ENCODE measurements at places on chromosomes 7 and 10.

GRCh38 chr10:91683975-91684374 lies 51.1 kb upstream of the PPP1R3C start:
- DNase-seq: no peak

- no peak for DNase-seq
Measured at GRCh38 chr7:87339373-87339897, 6.0 kb upstream of the CROT start.

DNA sequence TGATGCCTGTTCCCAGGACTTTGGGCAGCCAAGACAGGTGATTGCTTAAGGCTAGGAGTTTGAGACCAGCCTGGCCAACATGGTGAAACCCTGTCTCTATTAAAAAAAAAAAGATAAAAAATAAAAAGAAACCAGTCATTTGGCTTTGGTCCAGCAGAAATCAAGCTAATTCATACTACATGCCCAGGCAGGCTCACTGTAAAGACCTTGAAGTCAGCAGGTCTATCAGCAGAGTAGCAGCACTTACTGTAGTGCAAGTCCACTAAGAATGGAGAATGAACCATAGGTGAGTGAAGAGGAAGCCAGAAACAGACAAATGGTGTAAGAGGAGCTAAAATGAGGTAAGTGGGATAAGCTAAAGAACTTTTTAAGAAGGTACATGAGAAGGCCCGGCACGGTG lies 24.7 kb downstream of the PSPH start:
- DNase-seq: no peak

GRCh38 chr10:70940834-70941568 lies 52.6 kb upstream of the PCBD1 start:
- DNase-seq: no peak

GRCh38 chr10:101489355-101489754 lies 98.7 kb downstream of the POLL start:
- no peak for DNase-seq

GRCh38 chr7:100602889-100603725 lies 944 bp downstream of the PCOLCE start:
- no peak for DNase-seq

DNA sequence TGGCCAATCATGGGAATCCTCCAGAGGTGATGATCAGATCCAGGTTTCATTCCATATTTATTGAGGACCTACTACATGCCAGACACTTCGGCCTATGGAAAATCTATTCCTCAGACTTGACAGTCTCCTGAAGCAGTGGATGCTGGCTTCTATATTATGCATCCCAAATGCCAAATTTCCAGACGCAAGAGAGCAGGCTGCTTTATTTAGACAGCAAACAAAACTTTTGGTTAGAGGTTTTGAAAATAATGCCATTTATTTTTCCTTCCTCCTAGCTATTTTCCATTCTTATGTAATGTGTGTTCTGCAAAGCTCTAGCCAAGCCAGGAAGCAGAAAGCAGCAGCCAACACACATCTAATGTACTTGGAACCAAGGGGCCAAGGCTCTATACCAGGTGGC lies 330.8 kb downstream of the GPAM start:
- DNase-seq: no peak

GRCh38 chr7:18755793-18756192 lies 260.2 kb downstream of the HDAC9 start:
- DNase-seq: no peak

GRCh38 chr7:15967551-15967950 lies 281.1 kb upstream of the MEOX2 start:
- DNase-seq: no peak

- no peak for DNase-seq
Measured at GRCh38 chr7:102933763-102934162, 21.0 kb downstream of the LRRC17 start.

DNA sequence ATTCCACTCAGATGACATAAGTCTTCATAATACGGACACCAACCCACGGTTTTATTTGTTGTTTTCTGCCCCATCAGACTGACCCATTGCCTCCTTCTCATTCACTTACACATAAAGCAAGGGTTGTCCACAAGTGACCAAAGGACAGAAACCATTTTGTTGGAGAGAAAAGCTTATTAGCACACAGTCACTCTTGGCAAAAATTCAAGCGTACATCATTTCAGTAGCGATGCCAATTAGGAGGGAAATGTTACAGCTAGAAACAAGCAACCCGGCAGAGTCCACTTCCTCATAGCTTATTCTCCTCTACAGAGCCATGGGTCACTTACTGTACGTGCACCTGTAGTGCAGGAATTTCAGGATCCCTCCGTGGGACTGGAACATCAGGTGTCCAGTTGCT lies 23.0 kb downstream of the ABLIM1 start:
- DNase-seq: no peak

DNA sequence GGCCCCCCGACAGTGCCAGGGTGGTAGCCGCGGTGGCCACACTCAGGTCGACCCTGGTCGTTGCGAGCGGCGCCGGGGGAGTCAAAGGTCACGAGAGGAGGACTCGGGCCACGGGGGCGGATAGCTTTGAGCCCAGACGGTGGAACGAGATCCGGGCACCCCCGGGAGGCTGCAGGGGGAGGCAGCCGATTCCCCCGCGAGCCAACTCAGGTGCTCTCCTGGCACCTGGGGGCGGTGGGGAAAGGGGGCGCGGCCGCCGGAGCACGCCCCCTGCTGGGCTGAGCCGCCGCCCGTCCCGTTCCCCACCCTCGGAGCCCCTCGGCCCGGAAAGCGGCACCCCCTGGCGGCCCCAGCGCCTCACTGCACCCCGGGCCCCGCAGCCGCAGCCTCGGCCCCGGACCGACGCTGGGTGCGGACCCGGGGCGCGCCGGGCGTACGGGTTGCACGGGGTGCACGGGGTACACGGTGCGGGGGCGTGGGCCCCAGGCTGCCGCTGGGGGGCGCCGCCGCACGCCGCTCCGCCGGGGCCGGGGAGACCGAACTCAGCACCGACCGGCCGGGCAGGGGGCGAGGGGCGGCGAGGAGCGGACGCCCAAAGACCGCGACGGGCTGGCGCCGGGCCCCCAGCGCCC lies 521 bp upstream of the NYAP1 start:
- peak; percentile 71 for DNase-seq

- no peak for DNase-seq
Measured at GRCh38 chr10:128866551-128866950, 600.5 kb upstream of the MGMT start.

DNA sequence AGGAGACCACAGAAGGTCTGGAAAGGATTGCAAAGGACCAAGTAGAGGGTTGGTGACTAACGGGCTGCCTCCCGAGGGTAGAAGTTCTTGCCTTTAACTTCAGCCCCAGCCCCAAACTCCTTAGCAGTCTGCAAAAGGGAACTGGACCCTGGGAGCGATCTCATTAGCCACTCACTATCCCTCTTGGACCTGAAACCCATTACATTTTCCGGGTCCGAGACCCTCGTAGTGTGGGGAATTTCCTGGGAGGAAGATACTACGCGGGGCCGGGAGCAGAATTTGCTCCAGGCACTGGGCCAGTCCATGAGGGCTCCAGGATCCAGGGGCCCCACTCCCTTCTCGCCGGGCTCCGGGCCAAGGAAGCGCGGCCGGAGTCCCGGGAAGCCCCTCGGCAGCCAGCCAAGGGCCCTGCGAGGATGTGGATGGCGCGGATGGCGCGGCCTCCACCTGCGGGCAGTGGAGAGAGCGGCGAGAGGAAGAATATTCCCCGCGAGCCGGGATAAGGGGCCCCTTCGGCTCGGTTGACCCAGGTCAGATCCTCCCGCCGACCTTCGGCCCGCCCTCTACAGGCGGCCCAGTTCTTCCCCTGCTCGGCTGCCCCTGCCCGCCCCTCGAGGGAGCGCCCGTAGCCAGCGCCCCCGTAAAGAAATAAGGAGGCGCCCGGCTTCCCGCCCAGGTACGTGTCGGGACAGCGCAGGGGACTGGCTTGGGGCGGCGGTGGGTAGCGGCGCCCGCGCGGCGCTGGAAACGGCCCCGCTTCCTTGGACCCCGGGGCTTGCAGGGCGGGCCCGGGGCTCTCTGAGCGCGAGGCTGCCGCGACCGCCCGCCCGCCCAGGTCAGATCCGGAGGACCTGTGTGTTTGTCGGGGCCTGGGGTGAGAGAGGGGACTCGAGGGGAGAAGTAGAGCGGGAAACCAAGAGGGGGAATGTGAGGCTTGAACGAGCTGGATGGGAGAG lies at the start of gene MYO3A:
Gene MYO3A, plus strand, starts transcription at position 577 of the 956 bp plus-strand sequence. CDS start 17,882 bp downstream, outside the sequence.
- no peak for DNase-seq

GRCh38 chr7:95473276-95473985 lies 12.3 kb upstream of the ASB4 start:
- DNase-seq: no peak

GRCh38 chr10:74052994-74053393 lies 55.1 kb downstream of the VCL start:
- no peak for DNase-seq

DNA sequence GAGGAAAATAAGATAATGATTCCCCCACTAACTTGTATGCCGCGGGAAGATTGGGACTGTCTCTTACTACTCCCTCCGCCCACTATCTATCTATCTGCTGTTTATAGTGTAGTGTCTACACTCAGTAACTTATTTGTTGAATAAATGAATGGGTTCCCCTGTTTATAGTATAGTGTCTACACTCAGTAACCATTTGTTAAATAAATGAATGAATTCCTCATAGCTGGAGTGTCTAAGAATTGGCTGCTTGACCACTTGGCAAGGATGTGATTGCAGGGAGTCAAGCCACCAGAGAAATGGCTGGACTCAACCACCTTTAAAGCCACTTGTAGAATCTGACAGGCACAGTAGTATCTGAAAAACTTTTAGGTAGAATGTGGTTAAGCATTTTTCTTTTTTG lies 147.1 kb downstream of the TRIL start:
- DNase-seq: no peak

DNA sequence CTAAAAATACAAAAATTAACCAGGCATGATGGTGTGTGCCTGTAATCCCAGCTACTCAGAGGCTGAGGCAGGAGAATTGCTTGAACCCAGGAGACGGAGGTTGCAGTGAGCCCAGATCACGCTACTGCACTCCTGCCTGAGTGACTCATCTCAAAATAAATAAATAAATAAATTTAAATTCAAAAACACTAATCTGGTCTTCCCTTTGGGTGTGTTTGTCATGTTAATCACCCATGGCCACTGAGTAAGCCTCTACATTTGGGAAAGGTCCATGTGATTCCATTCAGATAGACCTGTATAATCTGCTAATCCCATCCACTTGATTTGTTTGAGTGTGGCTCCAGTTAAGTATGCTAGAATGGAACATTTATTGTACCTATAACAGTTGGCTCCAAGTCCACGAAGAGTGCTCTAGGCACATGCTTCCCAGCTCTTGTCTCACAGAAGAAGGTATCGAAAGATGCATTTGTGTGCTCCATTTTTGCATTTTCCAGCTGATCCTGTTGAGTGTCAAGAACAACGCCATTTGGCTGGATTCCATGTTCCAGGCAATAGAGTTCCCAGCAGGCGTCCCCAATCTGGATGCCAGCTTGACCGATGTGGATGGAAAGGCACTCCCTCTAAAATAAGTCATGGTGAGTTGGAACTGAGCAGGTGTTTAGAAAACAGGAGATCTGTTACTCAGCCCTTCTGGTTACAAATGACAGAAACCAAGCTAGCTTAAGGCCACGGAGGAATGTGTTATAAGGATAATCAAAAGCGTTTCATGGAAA lies 4.0 kb downstream of the TUBAL3 start:
- DNase-seq: no peak

DNA sequence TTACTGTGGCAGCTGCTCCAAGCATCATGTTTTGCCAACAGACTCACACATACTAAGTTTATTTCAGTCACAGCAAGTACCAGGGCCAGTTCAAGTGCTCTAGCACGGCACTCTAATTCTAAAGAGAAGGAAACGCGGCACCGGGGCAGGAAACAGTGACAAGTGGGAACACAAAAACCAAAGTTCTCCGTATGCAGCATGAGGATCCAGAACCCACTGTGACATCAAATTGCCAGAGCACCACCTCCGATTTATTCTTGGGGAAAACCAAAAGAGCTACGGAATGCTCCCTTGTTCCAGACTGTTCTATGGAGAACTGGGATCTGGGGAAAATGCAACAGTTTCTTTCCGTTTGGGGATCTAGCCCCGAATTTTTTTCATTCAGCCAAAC lies 448 bp upstream of the PTER start:
- no peak for DNase-seq

DNA sequence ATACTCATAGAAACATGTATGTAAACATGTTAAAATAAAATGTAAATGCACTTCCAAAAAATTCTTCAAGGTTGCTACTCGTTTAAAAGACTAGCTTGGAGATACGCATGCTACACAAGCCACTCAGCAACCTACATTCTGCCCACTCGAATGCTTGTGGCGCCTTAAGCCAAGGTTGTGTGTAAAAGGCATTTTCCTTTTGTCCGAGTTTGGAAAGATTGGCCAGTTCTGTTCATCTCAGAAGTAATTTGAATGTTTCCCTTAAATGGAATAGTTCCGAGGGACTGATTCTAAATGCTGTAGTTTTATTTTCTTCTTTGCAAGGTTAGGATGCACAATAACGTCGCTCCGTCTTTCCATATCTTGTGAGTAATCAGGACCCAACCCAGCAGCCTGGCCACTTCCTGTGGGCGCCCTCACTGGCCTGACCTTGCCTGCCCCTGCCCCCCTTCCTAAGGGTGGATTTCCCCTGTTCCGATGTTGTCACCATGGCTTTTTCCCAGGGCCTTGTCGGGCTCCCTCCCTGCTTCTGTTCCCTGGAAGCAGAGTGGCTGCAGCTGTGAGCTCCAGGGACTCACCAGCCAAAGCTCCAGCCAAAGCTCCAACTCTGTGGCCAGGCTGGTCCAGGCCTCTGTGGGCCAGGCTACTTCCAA lies 70.6 kb downstream of the PTPRE start:
- DNase-seq: no peak

- DNase-seq: no peak
Measured at GRCh38 chr10:16777473-16778370, 39.5 kb downstream of the RSU1 start.

DNA sequence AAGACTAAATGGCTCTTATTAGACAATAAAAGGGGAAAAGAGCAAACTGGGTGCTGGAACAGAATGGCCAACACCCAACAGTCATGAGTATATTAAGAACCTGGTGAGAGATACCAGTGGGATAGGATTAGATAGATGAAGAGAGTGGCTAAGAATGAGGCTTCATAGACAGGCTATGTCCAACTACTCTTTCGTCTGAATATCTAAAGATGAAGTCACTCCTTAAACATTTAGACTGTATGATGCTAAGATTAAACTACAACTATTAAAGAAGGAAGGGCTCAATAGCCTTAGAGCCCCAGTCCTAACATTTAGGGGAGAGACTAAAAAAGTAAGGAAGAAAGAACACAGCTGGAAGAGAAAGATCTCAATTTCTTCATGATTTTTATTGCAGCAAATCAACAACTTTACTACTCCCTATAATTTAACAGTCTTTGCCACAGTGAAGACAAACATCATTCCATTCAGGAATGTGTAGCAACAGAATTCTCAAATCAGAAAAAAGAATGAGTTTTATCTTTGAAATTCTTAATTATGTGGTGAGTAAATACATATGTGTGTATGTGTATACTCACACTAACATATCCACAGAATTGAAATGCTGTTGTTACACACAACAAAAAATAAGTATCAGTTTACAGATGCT lies 45.6 kb downstream of the CACNA2D1 start:
- DNase-seq: no peak

DNA sequence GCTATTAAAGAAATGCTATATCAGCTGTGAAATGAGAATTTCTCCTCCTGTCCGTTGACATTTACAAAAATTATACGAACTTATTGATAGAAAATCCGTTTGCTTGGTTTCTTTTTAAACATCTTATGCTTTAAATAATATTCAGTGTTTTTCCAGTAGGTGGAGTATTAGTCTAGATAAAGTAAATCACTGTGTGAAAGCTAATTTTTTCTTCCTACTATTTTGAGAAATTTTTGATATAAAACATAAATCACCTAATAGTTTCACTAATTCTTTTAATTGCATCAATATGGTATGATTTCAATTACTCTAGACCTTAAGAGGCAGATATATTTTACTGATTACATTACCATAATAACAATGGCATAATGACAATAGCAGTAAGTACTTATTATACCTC lies 335.2 kb upstream of the C7orf33 start:
- no peak for DNase-seq

Measured in stimulated activated CD4-positive, alpha-beta T cell treated with anti-CD3 and anti-CD28 coated beads, Interleukin-1b, Interleukin-23, amount 100 ng/mL, for 24 hours (primary cell).